Stimulated activated CD4-positive, alpha-beta T cell treated with anti-CD3 and anti-CD28 coated beads, Interleukin-4, amount 100 ng/mL, for 48 hours (primary cell): ENCODE measurements at places on chromosomes 12 and 14.

- DNase-seq = no peak
Observed at GRCh38 chr14:50063876-50064420, 52.4 kb downstream of the VCPKMT start.

DNA sequence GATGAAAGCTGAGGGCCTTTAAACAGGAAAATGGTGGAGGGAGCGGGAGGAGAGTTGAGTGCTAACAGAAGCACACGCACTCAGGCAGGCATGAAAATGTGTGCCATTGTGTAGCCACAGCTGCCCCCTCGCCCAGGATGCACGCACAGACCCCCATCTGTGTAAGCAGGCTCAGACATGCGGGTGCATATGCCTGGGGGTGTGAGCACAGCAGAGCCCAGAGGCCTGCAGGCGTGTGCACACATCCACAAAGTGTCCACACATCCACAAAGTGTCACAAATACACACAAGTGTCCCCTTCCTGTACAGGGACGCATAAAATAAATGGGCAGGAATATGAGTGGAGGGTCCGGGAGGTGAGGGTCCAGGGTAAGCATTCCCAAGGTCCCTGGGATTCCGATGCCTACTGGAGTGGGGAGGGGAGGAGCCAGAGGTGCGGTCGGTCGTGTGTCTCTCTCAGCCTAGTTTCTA lies 805 bp upstream of the KRT7 start:
- DNase-seq = no peak

DNA sequence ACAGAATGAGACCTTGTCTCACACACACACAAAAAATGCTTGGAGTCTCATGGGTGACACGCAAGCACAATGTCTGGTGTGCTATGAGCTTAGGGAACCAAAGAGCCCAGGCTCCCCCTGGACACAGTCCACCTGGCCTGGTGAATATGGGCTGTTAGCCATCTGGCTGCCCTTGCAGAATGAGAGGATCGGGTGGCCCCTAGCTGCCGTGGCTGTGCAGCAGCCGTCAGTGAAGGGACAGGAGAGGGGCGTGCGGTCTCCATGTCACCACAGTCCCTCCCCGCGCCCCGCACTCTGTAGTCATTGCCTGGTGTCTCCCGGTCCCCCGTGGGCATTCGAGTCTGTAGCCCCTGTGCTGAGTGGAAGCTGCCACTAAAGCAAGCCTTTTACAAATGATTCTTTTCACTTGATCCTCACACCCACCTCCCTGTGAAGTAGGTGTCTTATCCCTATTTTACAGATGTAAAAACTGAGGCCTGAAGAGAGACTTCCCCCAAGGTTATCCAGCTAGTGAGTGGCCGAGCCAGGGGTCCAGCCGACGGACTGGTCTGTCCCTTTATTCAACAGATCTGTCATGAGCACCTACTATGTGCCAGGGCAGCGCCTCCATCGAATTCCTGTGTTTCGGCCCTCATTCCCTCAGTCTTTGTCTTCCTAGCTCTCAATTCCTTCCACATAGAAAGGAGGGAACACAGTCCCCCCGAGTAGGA lies 18.8 kb downstream of the MVK start:
- no peak for DNase-seq

DNA sequence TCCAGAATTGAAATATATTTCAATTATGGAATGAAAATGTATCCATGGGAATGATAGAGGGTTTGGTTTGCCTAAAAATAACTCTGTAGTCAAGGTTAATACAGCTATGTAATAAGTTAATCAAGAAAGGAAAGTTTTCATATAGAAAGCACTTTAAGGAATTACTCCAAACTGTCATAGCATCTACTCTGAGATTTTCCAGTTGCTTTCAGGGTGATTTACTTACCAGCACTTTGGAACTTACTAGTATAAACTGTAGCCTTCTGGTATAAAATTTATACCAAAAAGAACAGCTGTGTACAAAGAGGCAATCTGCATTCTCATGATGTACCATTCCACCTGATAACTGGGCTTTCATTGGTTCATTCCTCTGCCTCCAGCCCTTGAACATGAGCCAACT lies 87.1 kb downstream of the ARF6 start:
- DNase-seq = no peak

GRCh38 chr12:68303850-68304249 lies 28.3 kb downstream of the MDM1 start:
- no peak for DNase-seq

- DNase-seq = no peak
Observed at GRCh38 chr14:102900631-102901571, 21.6 kb upstream of the AMN start.

DNA sequence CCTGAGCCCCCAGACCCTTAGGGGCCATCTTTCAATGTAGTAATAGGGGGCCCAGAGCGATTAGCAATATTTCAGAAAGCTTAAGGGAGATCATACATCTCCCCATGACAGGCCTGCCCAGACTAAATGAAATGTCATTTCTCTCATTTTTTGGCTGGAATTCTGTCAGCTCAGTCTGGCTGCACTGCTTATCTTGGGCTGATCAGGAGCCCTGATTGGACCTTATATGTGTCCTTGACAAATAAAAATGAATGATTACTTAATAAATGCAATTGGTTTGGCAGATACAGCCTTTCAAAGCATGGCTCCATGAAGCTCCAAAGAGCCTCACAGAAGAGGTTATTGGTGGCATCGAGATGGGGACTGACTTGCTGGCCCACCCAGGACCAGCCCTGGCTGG lies 121.9 kb downstream of the ADCK1 start:
- no peak for DNase-seq

DNA sequence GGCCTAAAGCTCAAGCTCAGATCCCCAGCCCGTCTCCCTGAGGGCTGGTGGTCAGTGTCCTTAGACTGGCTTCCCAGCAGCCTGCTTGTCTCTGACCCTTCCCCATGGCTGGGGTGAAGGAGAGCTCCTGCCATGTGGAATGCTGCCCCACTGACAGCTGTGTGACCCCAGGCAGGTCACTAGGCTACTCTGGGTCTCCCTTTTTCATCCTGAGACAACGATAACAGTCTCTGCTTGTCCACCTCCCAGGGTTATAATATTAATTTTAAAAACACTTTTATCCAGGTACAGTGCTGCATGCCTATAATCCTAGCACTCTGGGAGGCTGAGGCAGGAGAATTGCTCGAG lies 47.3 kb downstream of the SYNE3 start:
- DNase-seq = no peak

- DNase-seq = no peak
Observed at GRCh38 chr14:60661721-60662120, 12.4 kb upstream of the SIX1 start.

DNA sequence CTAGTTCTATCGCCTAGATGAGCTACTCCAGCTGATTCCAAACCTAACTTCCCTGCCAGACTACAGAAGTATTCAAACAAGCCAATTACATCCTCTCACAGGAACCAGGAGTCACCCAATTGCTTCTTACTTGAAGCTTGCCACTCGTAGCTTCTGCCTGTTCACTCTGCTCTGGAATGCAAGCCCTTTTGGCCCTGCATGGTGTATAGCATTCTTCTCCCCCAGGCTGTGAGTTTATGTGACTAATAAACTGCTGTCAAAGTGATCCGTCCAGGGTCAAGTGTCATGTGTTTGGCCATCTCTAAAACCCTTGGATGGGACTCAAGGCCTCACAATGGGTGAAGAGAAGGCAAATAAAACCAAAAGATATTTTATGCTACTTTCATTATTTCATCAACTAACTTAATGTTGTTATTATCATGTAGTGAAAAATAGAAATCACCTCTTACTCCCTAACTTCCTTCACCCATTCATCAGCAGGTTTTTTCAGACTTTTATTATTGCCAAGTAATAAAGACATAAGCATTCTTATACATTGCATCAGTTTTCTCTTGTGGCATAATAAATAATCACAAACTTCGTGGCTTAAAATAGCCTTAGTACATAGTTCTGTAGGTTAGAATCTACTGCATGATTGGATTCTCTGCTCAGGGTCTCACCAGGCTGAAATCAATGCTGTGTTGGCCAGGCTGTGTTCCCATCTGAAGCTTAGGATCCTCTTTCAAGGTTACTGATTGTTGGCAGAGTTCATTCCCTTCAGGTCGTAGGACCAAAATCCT lies 1981.7 kb upstream of the FLRT2 start:
- no peak for DNase-seq

- DNase-seq = no peak
Observed at GRCh38 chr14:101025696-101026095, 122.2 kb upstream of the RTL1 start.

DNA sequence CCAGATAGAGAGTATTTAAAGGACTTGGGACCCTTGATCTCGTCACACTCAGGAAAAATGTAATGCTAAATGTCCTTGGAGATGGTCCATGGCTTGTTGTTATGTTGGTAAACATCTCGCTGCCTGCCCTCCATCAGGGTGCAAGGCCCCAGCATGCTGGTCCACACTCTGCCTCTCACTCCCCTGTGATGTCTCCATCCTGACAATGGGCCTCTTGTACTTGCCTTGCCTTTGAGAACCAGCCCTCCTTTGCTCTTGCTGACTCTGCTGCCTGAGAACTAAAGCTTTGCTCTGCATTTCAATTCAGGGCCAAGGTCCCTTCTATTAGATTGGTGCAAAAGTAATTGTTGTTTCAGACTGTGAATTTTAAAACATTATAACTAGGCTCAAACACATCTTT lies 131.0 kb upstream of the LMNTD1 start:
- DNase-seq = no peak

GRCh38 chr12:130240831-130241590 lies 78.7 kb downstream of the FZD10 start:
- DNase-seq = no peak

- DNase-seq = no peak
Observed at GRCh38 chr12:51005671-51006070, 20.5 kb downstream of the SLC11A2 start.
